ENCODE measurements at places on chromosomes 11 and 22.

DNA sequence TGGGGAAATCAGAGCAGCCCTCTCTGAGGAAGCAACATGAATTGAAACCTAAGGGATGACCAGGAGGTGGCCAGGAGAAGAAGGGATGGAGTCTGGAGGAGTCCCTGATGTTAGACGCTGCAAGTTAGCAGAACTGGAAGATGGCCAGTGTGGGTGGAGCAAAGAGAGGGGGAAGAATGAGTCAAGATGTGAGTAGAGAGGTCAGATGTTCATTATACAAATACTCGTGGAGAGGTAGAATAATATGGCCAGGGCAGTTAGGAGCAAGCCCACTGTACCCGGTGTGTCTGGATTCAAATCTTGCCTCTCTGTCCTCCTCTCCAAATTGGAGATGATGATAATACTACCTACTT lies 242.0 kb downstream of the TENM4 start:
- no peak for DNase-seq

GRCh38 chr22:48711669-48712068 lies 1116.0 kb downstream of the BRD1 start:
- no peak for DNase-seq

DNA sequence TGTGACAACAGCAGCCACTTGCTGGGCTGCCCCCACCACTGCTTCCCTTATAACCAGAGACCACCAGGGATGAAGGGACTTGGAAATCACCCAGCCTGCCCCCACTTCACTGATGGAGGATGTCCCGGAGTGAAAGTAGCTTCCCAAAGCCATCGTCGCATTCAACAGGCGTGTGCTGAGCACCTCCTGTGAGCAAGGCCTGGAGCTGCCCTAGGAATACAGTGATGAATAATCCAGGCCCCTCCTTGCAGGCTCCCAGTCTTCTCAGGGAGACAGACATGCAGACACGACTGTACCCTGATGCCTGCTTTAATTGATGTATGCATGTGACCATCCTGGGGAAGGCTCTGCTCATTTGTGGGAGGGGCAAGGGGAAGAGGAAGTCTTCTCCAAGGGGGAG lies 22.6 kb downstream of the PTPN5 start:
- DNase-seq, result no peak

DNA sequence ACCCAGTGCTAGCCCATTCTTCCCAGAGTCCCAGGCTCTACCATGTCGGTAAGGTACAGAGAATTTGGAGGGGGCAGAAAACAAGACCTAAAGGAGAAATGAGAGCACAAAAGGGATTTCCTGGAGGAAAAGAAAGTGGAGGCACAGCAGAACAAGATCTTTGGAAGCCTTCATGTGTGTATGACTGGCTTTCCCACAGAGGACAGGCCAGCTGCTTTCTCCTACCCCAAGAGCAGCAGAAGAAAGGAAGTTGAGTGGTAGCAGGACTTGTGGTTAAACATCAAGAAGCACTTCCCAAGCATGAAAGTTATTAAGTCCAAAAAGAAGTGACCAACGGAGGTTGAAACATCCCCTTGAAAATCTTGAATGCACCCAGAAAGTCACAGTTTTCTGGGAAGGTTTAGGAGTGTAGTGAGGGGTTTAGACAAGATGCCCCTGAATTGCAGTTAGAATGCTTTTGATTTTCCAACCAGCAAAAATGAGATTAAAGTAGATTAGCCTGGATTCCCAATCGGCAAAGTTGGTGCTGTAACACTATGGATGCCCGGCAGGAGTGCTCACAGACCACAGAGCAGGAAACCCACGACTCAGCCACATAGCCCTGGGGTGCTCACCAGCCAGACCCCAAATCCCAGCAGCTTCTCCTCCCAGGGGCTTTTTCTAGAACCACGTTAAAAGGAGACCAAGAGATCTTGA lies 608 bp downstream of the TMPRSS13 start:
- no peak for DNase-seq

DNA sequence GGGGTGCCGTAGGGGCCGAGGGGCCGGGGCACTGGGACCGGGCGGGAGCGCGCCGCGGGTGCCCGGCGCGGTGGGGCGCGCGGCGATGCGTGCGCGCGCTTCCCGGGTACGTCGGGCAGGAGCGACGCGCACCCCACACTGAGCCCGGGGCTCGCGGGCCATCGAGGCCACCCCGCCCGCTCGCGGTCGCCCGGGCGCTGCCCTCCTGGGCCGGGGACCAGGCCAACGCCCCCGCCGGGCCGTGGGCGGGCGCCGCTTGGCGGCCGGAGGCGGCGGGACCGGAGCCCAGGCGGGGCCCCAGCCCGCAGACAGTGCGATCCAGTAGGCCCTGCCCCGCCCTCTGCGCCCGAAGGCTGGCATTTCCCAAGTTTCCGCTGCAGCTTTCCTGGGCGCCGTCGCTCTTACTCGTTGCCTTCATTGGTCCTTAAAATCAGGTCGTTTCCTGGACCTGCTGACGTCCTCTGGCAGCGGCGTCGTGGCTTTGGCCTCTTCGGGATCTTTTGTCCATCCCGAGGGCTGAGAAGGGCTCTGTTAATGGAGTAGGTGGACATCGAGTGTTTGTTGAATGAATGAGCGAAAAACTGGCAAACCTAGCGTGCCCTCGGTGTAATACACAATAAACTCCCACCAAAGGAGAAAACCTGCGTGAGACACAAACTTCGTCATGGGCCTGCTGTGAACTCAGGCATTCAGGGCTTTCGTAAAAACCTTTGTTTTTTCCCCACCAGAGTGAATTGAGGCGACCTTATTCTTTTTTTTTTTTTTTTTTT lies 638 bp downstream of the PARVA start:
- DNase-seq, result peak; percentile 93

DNA sequence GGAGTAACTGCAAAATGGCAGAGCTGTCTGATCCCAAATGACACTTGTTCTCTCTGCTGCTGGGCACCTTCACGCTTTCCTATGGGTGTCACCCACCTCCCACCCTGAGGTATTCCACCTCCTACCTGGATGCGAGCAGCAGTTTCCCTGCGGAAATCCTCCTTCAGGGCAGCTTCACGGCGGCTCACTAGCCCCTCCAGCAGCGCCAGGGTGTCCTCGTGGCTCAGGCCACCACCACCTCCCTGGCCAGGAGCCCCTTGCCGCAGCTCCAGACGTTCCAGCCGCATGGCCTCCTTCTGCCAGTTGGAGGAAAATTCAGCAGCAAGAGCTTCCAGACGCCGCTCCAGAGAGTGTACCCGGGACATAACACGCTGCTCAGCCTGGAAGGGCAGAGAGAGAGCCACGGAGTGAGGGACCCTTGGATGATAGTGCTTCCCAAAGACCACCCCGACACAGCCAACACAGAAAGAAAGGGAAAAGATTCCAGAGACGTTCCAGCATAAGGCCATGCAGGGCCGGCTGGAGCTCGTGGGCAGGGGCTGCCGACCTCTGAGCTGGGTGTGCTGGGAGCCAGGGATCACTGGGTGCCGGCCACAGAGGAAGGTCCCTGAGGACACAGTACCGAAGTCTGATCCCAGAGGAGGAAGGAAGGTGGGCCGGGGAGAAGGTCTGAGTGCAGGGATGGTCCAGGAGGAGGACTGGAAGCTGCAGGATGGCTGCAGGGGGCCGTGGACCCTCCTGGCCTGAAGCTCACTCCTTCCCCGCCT lies 13.4 kb downstream of the SUN2 start:
- DNase-seq, result no peak

DNA sequence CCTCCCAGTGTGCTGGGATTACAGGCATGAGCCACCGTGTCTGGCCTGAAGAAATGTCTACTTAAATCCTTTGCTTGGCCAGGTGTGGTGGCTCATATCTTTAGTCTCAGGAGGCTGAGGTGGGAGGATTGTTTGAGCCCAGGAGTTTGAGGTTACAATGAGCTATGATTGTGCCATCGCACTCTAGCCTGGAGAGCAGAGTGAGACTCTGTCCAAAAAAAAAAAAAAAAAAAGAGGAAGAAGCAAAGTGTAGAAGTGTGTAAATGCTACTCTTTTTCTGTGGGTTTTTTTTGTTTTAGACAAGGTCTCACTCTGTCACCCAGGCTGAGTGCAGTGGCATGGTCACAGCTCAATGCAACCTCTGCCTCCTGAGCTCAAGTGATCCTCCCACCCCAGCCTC lies 6.4 kb upstream of the ATG16L2 start:
- DNase-seq, result no peak

DNA sequence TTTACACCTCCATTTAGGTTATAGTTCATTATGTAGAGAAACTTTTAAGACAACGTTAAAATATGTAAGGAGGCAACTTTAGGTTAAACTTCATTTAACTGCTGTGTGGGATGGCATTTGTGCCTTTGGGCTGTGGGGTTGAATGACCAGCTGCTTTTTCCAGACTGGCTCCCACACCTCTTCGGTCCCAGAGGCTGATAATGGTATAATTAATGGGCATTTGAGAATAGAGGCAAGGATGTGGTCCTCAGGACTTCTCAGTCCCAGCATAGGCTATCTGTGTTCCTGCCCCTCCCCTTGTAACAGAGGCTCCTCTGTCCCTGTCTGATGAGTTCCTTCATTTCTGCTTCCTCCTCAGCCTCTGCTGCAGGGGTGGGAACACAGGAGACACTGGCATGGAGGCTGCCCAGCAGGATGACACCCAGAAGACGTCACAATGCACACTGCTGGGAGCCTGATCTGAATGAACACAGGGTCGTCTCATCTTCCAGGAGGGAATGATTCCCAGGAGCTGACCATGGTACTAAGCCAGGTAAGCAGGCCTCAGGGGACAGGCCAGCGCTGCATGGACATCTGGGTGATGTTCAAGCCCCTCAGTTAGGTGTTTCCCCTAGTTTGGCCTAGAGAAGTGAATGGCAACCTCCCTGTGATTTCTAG lies 17.1 kb upstream of the GNAZ start:
- DNase-seq, result no peak

DNA sequence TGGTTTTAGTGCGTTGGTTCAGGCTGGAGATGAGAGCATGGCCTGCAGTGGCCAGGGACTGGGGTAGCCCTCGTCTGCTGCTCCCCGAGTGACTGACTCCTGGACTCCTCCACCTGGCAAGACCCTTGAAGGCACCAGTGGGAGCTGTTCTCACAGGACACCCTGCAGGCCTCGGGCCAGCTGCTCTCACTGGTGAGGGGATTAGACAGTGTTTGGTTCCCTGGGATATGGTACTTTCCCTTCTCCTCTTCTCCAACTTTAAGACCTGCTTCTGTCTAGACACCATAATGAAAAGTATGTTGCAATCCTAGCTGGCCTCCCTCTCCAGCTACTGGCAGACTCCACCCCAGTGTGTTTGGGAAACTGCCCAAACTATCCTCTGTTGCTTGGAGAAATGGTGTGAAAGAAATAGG lies 168.8 kb upstream of the CADM1 start:
- DNase-seq, result no peak

DNA sequence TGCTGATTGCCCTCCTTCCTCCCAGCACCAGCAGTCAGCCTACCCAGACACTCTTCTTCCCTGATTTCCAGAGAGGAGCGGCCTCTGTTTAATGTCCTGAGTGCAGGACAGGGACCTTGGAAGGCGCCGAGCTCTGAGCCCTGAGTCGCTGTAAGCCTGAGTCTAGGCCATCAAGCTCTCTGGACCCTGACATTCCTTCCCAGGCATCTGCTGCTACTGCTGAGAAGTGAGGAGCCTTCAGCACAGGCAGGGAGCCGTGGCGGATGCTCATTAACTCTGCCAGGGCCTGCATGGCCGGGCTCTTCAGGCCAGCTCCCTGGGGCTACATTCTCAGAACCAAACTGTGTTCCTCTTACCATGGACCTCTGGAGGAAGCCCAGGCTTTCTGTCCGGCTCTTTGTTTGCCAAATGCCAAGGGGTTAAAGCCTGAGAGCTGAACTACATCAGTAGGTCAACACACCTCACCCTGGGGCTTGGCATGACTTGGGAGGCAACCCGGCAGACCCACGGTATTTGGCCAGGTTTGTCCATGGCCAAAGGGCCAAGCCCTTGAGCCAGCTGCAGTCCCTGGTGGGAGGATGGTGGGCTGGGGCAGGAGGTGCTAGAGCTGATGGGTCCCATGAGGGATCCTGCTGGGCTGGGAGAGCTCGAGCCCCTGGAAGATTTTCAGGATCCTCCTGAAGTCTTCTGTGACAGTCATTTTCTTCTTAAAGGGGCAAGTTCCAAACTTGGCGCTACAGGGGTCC lies 721.4 kb downstream of the BRD1 start:
- no peak for DNase-seq

GRCh38 chr11:40204228-40204627 lies 1255.2 kb downstream of the LRRC4C start:
- no peak for DNase-seq
